MG63 (cell line): ENCODE measurements at places on chromosomes 2 and 18.

GRCh38 chr2:8144785-8145184 lies 537.1 kb upstream of the ID2 start:
- peak; percentile 54 for DNase-seq

- DNase-seq: no peak
Observed at GRCh38 chr18:76414936-76415621, 80.0 kb downstream of the ZNF516 start.

GRCh38 chr18:65568866-65569265 lies 181.9 kb upstream of the CDH7 start:
- DNase-seq: no peak

- no peak for DNase-seq
Observed at GRCh38 chr2:32711219-32711618, 83.4 kb downstream of the TTC27 start.

- DNase-seq: no peak
Observed at GRCh38 chr18:42530276-42530675, 575.2 kb downstream of the PIK3C3 start.

DNA sequence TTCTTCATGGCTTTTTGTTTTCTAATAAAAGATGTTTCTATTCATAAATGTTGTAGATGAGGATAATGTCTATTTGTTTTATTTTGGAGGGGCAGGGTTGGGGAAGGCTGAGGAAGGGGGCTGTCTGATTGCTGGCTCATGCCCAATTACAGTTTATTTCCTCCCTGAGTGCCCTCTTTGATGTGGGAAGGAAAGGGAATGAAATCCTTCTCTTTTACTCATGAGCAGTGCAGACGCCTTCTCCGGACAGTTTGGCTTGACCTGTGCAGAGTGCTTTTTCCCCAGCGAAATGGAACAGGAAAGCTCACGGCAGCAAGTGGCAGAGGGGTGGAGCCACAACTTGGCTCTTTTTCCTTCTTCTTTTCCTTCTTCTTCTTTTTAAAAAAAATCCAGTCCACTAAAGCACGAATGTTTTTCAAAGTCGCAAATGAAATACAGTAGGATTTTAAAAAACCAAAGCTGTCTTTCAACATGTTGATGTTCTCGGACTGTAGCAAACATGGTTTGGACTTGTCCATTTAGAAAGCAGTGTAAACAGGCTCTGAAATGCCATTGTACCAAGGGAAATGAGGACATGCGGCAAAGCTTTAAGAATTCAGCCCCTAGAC lies 34.5 kb downstream of the RAB31 start:
- peak; percentile 20 for DNase-seq

DNA sequence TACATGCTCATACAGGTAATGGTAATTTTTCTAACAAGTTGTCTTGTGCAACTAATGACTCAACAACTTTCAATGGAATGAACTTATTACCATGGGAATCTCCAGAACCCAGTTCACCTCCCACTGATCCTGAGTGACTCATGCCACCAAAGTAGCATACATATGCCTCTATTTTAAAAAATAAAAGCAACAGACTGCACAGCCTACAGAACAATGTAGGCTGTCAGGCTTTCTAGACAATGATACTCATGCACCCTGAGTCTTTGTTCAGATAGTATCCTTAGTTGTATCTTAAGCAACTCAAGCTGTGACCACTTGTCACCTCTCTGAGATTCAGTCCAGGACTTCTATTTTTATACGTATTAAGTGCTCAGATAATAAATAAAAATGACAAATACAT lies 531.0 kb upstream of the SETBP1 start:
- DNase-seq: peak; percentile 39

GRCh38 chr2:122027510-122028217 lies 272.2 kb downstream of the TSN start:
- no peak for DNase-seq

GRCh38 chr2:74763962-74764428 lies 69.9 kb upstream of the HK2 start:
- DNase-seq: peak; percentile 21

- no peak for DNase-seq
Observed at GRCh38 chr2:230924470-230925341, at the start of gene GPR55. Gene GPR55, minus strand, starts transcription at chr2:230925242. Its CDS starts 14,280 bp downstream, at chr2:230910962.

DNA sequence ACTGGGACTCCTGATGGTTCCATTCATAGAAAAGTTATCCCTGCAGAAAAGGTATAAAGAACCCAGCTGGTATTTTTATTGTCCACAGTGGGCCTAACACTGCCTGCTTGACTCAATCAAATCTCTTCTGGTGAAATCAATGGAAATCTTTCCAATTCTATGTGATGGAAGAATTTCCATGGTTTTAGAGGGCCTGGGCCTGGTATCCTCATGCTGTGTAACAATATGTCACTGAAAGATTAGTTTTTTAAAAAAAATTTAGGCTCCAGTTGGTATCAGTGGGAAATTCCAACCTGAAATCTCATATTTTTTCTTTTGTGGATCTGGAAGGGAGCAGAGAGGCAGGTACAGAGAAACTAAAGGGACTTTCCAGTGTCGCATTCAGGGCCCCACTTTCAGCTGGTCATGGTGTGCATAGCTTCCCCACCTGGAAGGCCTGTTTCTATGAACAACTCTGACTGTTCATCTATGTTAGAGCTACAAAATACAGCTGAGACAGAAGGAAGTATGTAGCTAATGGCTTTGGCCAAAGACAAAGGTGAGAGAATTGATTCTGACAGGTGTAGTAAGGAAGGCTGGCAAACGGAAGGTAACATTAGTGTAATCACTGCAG lies 20.9 kb downstream of the NEB start:
- no peak for DNase-seq

GRCh38 chr2:234395891-234396420 lies 100.9 kb downstream of the ARL4C start:
- DNase-seq: no peak

DNA sequence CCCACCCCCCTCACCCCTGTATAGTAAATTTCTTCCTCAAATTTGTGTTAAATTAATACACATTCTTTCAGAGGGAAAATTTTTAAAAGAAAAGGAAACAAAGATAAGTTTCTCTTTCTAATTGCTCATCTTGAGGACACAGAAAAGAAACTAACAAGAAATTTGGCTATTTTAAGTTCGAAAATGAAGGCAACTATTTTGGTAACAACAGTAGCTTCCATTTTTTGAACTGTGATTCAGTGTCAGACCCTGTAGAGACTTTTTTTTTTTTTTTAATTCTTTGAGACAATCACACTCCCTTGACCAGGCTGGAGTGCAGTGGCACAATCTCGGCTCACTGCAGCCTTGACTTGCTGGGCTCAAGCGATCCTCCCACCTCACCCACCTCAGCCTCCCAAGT lies 194.9 kb downstream of the SS18 start:
- no peak for DNase-seq

- no peak for DNase-seq
Observed at GRCh38 chr2:151562398-151562797, 152.7 kb downstream of the RIF1 start.

DNA sequence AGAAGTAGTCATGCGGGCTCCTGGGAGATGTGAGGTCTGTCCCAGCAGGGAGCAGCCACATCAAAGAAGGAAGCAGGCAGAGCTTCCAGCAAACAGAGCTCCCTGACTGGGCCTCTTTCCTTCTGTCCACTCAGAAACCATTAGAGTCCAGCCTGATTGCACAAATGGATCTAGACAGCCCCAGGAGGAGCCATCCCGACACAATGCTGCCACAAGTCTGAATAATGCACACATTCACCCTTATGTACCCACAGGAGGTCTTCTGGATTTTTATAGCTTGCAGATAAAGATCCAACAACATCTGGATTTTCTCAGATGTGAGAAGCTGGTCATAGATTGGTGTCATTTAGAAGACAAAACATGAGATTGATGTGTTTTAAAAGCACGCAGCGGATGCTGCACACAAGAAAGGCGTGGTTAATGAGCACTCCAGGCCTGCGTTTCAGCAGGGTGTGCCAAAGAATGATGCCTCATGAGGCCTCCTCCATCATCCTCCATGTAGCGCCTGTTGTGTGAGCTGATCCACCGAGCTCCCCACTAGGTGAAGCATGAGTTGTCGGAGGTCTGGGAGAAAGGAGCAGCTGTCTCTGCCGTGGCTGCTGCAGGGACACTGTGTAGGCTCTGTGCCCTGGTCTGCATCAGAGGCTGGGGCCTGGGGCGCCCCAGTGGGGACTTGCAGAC lies 60.6 kb downstream of the MTCL1 start:
- DNase-seq: no peak

- no peak for DNase-seq
Observed at GRCh38 chr2:25572638-25573037, 100.7 kb downstream of the DTNB start.

DNA sequence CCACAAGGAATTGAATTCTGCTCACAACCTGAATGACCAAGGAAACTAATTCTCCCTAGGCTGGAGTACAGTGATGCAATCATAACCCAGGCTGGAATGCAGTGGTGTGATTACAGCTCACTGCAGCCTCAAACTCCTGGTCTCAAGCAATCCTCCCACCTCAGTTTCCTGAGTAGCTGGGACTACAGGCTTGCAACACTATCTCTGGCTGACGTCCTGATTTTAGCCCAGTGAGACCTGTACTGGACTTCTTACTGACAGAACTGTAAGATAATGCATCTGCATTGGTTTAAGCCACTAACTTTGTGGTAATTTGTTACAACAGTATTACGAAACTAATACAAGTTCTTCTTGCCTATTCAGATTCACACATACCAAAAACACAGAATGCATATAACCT lies 9.5 kb upstream of the KDSR start:
- DNase-seq: no peak

DNA sequence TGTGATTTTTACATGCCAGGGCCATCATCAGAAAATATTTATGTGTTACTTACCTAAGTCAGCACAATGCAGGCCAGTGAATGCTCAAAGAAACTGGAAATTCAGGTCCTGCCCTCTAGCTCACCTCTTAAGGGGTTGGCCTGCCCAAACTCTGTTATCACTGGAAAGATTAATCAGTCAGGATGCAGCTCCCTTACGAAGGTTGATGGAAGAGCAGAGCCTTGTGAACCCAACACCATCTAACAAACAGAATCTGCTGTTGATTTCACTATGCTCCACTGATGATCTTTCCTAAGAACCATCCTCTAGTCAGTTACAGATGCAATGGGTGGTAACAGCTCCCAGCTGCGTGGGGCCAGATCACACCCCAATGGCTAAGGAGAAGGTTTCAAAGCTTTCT lies 38.2 kb downstream of the SOX11 start:
- DNase-seq: no peak

DNA sequence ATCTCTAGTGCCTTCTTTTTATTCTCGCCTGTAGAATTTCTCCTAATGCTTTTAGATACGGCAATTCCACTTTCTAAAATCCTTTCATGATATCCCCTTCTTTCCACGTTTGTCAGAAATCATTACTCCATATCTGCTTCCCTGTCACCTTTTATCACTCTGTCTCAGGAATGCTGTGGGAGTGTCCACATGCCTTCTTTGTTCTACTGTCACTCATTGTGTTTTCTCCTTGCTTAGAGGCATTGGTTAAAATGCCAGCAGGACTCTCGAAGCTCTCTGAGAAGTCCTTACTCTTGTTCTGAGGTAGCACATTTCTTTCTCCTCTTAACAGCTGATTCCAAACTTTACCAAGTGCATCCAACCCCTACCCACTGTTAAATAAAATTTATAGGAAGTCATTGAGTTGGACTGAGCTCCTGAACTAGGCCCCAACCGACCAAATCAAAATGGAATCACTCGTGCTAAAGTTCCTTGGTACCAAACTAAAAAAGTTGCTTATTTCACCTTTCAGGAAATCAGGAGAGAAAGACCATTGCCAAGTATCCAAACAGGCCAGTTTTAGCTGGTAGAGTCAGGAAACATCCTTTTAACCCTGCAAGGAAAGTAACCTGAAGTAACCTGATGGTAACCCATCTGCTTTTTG lies 10.6 kb upstream of the GALNT5 start:
- peak; percentile 22 for DNase-seq

GRCh38 chr2:160970052-160970965 lies 189.9 kb upstream of the TANK start:
- peak; percentile 27 for DNase-seq

GRCh38 chr2:6992794-6993228 lies 75.6 kb downstream of the RNF144A start:
- DNase-seq: no peak

DNA sequence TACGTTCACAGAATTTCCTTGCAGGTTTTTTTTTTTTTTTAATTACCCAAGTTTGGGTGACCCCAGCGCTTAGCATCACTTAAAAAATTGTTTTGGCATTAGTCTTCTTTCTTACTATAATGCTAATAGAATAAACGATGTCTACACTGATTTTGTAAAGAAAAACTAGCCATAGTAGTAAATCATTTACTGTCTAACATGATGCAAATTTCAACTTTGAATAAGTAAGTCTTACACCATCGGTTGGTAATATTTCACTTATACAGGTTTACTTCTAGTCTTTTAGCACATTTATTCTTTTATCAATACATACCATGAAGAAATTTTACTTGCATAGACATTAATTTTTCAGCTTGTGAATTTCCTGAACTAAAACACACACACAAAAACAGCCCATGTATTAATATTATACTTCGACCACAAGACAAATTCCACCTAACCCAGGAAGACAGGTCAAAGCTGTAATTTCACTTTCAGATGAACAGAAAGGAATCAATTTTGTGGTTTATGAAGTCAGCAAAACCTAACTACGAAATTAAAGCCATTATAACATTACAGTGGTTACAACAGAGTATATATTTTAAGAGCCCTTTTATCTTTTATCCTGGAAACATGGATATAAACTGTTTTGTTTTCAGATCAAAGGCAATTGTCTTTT lies 1.9 kb downstream of the YES1 start:
- DNase-seq: no peak

GRCh38 chr2:219327719-219328118 lies 4.8 kb downstream of the RESP18 start:
- no peak for DNase-seq

DNA sequence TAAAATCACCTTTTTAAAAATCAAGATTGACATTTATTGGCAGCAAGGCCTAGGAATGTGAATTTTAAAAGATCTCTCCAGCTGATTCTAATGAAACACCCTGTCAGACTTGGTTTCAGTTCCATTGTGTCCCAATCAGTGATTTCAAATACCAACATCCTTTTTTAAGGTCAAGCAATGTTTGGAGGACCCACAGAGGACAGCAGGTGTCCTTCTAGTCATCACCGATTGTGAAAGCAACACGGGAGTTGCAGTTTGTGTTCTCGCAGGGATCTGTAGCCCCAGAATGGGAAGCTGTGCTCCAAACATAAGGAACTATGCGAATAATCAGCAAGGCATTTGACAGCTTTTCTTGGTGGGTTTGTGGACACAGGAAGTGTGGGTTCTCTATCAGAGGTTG lies 4.5 kb upstream of the KIDINS220 start:
- DNase-seq: no peak

- no peak for DNase-seq
Observed at GRCh38 chr2:174768557-174768956, 4.3 kb upstream of the CHRNA1 start.
